CD4-positive, alpha-beta T cell treated with Interleukin-6 for 4 hours (primary cell): ENCODE measurements at places on chromosomes 16 and 17.

- DNase-seq = no peak
Measured at GRCh38 chr17:45273551-45273957, 11.7 kb upstream of the SPATA32 start.

DNA sequence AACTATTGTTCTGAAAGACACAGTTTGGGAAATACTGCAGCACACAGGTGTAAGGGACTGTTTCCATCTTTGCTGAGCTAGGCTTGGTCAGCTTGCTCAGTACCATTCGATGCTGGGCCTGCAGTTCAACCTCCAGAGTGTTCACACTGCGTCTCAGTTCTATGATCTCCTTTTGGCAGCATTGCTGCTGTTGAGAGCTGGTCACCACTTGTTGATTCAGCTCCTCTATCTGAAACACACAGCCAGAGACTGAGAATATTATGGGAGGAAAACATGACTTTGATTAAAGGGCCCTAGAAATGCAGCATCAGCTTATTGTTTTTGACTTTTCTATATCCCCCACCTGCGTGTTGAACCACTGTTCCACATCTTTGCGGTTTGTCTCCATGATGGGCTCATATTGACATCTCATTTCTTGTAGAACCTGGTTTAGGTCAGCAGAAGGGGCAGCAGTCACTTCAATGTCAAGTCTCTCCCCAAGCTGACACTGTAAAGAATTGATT is 4.6 kb downstream of the KRT39 start:
- DNase-seq = no peak

GRCh38 chr17:3944485-3945388 is 19.5 kb downstream of the ATP2A3 start:
- DNase-seq = no peak

DNA sequence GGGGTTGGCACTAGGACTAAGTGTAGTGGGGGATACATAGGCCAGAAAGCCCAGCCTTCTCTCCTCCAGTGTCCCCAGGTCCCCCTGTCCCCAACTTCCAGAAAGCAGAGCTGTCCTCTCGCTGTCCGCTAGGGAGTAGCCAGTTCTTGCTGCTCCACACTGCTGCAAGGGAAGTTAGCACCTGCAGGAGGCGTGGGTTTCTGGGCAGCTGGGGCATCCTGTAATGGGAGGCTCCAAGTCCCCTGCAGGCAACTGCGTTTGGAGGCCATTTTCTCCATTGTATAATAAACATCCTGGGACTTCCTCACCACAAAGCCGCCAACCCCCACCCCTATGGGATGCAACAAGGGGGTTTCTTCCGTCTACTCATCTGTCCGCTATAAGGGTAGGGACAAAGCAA is 1.7 kb downstream of the RPRML start:
- no peak for DNase-seq

DNA sequence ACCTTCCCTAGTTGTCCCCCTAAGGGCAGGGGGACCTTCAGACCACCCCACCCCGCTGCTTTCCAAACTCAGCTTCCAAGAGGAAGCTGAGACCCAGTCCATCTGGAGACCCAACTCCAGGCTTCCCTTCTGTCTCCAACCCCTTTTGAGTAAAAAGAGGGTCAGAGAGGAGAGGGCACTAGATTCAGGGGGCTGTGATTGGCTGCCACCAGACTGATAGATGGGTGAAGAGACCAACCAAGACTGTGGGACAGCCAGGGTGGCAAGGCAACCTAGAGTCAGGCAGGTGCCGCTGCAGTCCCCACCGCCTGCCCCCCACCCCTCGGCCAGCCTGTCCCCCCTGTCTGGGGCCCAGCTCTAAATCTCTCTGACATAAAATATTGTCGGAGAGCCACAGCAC is 92.5 kb downstream of the SDK2 start:
- DNase-seq = peak; percentile 7

GRCh38 chr17:41496803-41497484 is 7.2 kb upstream of the KRT36 start:
- peak; percentile 67 for DNase-seq

GRCh38 chr16:55444754-55445485 is 34.1 kb upstream of the MMP2 start:
- no peak for DNase-seq

DNA sequence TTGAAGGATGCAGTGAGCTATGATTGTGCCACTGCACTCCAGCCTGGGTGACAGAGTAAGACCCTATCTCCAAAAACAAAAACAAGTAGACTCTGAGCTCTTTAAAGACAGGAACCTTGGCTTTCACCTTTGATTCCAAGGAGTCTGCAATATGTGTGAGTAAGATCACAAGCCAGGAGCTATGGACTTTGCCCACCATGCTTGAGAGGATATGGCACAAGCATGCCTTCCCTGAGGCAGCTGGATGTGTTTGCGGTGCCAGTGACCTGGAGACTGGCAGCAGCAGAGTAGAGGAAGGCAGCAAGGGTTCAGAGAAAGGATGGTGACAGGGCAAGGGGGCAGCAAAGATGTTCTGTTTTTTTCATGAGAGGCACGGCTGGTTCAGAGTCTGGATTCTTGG is 14.5 kb upstream of the PRKCA start:
- no peak for DNase-seq

- DNase-seq = no peak
Measured at GRCh38 chr17:77667478-77667877, 291.0 kb upstream of the TNRC6C start.

DNA sequence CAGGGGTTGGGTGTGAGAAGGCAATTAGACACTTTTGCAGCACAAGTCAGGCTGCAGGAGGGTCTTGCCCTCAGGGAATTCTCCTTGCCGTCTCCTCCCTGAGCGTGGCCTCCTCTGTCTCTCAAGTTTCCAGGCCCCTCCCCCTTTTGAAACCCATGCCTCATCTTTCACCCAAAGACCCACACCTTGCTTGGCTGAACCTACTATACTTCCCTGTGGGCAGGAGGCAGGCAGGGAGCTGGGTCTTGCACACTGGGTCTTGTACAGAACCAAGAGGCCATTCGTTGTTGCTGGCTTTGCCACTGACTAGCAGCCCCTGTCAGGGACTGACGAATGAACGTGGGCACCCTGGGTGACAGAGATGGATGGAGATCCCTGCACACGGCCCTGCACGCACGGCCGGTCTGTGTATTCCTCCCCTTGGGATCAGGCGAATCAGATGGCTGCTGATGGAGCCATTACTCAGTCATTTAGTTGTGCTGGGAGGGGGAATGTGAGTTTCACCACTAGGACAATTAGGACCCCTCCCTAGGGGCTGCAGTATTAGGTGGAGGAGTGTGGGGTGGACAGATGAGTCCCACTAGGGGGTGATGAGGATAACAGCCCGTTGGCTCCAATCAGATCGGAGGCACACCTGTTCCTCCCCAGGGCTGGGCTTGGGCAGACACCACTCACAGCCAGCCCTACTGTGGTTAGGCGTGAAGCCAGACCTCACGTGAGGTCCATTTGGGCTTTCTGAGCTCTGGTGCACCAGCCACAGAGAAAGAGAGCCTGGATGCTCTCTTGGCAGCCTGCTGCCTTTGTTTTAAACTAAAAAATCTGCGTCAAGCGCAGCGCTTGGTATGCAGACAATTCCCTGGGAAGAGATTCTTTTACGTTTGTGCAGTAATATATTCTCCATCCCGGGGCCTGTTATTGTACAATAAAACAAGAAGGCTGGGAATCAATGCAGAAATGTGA is 167.7 kb upstream of the WSCD1 start:
- DNase-seq = no peak

- no peak for DNase-seq
Measured at GRCh38 chr17:29388937-29389336, 1.2 kb upstream of the TAOK1 start.

GRCh38 chr17:14318109-14318917 is 17.4 kb downstream of the HS3ST3B1 start:
- DNase-seq = no peak

GRCh38 chr17:66175892-66176291 is 16.0 kb downstream of the CEP112 start:
- DNase-seq = no peak

GRCh38 chr16:48522041-48522440 is 87.9 kb downstream of the N4BP1 start:
- DNase-seq = no peak

DNA sequence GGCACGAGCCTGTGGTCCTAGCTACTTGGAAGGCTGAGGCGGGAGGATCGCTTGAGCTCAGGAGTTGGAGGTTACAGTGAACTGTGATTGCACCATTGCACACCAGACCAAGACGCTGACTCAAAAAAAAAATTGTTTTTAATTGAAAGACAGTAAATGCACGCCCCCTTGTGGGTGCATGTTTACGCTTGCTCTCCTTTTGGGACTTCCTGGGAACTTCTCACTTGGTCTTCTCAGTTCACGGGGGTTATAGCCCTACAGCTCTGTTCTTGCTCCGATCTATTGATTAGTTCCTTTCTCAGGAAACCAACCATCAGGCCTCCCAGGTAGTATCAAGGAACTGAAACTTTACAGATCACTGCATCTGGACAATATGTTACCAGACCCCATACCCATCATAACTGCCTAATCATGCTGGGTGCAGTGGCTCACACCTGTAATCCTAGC is 14.2 kb upstream of the RIPOR1 start:
- peak; percentile 91 for DNase-seq

DNA sequence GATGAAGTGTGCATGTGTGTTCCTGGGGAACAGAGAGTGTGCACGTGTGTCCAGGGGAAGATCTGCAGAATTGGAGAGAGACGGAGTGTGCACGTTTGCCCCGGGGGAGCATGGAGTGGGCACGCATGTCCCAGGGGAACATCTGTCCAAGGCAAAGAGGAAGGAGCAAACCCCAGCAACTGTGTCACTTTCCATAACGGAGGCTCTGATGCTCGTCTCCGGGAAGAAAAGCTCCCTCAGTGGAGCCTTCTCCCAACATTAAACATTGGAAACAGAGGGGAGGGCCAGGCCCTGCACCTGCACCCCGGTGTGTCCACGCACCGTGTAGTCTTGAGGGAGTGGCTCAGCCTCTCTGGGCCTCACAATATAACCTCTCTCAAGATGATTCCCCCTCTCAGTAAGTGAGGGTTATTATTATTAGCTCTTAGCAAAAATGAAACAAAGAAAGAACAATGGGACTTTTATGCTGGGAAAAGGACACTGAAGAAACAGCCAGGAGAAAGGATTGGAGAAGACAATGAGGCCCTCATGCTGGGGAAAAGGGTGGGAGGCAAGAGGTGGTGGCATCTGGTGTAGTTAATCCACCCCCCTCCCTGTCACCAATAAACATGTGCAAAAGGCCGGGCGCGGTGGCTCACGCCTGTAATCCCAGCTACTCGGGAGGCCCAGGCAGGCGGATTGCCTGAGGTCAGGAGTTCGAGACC is 7.6 kb downstream of the RAB40B start:
- no peak for DNase-seq

DNA sequence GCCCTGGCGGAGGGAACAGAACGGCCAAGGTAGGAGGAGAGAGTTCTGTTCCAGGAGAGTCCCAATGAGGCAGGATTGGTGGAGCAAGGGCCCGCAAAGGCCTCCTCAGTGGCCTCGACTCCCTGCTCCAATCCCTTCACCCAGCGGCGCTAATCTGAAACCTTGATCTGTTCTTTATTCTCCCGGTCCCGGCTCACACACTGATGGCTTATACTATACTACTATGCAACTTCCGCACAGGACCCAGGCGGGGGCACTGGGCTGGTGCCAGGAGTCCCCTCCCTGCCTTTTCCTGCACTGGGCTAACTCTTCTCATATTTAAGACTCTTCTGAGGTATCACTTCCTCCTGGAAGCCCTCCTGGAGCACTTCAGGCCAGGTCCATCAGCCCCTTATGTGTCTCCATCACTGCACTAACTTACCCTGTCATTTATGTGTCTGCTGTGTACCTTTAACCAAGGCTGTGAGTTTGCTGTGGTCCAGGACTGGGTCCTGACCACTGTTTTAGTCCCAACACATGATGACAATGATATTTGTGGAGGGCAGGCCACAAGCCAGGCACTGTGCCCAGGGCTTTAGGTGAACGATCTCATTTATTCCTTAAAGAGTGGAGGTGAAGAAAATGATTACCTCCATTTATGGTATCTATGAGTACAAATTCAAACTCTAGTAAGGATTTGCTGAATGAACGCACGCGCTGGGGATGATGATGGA is 6.8 kb downstream of the CCDC102A start:
- DNase-seq = no peak

DNA sequence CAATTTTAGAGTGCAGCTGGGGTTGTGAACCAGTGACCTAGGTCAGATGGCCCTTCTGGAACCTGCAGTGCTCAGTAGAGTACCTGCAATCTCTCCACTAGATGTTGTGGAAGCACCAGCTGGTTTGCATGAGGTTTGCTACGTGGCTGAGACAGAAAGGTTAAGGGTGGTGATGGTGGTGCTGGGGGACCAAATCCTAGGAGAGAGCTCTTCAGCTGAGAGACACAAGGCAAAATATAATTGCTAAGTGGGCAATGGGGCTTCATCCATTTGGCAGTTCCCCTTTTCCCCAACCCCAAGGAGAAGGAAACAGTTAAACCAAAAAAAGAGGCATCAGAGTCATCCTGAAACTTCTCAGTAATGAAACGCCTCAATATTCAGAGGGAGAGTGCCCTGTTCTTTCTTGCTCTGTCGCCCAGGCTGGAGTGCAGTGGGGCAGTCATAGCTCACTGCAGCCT is 13.9 kb downstream of the ITPRIPL2 start:
- DNase-seq = no peak

- DNase-seq = peak; percentile 6
Measured at GRCh38 chr17:42422958-42423712, at the start of gene CAVIN1. CAVIN1 (minus strand) TSS chr17:42423256; CDS start chr17:42423097, 159 bp downstream.

DNA sequence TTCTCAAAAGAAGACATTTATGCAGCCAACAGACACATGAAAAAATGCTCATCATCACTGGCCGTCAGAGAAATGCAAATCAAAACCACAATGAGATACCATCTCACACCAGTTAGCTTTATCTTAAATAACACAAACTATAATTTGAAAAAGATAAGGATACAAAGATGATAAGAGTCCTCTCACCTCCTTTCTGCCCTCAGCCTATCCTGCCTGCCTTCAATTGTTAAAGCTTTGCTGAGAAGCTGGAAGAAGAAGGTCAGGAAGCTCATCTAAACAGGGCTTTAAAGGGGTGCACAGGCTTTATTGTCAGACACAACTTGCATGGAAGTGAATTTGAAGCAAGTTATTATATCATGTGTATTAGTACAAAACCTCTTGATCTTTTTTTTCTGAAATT is 676.3 kb upstream of the GOT2 start:
- DNase-seq = no peak

GRCh38 chr16:70419384-70420327 is 19.2 kb downstream of the ST3GAL2 start:
- DNase-seq = no peak
